ENCODE measurements at places on chromosomes 6 and 20.

DNA sequence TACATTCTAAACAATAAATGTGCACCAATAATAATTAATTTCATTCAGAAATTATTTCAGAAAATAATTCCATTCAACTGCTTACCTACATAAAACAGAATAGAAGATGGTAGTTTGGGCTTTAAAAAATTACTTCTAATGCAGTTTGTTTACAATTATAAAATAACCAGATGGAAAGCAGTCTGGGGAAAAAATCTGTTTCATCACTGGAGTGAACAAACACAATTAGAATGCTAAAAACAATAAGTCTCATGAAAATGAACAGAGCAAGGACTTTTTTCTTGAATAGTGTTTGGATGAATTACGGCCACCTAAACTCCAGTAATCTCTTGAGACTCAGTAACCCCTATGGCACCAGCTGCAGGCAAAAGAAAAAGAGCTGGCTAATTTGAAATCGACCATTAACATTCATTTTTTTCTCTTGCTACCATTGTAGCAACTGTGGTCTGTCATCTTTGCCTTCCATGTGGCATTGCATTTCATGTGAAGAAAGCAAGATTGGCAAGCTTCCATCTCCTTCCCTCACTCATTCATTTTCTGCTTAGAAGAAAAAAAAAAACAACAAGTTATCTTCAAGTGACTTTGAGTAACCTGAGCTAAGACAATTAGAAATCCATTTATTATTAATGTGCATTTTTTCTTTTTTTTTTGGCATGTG lies 88.4 kb upstream of the CEP85L start:
- no peak for DNase-seq

DNA sequence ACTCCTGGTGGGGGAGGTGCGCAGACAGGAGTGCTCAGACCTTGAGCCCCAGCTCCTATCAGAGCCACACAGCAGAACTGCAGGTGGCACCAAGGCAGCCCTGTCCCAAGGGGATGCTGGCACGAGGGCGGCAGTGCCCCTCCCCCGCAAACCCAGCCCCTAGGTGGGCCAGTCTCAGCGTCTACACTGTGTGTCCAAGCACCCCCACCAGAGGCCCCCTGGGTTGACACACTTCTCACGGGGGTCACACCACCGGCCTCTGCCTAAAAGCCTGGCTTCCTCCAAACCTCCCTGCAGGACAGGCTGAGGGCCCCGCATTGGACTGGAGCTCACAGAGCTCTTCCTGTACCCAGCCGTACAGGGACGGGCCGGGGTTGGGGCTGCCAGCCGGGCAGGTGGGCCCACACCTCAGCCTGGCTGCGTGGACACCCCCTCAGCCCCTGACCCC lies 8.1 kb downstream of the SLC2A4RG start:
- no peak for DNase-seq

- no peak for DNase-seq
Observed at GRCh38 chr20:58235010-58235409, 6.6 kb upstream of the ANKRD60 start.

DNA sequence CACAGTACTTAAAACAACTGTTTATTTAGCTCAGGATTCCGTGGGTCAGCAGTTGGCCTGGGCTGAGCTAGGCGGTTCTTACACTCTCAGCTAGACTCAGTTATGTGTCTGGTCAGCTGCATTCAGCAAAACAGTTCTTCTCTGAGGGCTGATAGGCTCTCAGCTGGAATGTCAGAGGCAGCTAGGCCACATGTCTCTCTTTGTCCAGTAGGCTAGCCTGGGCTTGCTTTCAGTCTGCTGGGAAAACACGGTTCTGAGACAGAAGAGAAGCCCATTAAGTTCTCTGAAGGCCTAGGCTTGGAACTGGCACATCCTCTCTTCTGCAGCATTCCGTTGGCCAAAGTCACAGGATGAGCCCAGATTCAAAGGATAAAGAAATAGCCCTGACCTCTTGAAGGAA lies 65.6 kb downstream of the TULP4 start:
- no peak for DNase-seq

DNA sequence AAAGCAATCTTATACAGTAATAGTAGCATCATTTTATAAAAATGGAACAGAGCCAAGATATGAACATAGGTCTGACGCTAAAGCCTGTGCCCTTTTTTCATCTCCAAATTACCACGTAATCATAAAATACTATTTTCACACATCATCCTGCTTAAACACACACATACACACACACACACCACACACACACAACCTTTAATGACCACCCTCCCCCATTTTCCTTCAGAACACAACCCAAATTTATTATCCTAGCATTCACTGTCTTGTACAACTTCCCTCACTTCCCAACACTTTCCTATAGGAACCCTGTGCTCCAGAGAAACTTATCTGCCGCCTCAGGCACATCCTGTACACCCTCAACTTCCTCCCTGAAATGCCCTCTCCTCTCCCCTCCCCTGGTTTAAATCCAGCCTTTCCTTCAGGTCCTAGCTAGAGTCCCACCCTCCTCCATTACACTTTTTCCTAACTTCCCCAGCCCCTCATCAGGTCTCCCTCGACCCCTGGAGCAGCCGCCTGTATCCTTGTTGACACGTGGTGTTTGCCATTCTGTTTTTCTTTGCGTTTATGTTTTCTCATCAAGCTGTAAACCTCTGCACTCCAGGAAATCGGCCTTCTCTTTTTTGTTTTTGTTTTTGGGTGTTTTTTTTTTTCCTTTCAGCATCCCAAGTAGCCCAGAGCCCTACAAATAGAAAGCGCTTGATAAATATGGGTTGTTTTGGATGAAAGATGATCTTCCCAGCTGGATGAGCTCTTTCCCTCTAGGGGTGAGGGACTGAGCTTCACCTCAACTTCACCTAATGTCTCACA lies 968 bp upstream of the MMP24 start:
- DNase-seq: no peak

- DNase-seq: no peak
Observed at GRCh38 chr6:54071821-54072340, 39.4 kb upstream of the MLIP start.

- DNase-seq: no peak
Observed at GRCh38 chr6:154619146-154619545, 108.7 kb upstream of the CNKSR3 start.

DNA sequence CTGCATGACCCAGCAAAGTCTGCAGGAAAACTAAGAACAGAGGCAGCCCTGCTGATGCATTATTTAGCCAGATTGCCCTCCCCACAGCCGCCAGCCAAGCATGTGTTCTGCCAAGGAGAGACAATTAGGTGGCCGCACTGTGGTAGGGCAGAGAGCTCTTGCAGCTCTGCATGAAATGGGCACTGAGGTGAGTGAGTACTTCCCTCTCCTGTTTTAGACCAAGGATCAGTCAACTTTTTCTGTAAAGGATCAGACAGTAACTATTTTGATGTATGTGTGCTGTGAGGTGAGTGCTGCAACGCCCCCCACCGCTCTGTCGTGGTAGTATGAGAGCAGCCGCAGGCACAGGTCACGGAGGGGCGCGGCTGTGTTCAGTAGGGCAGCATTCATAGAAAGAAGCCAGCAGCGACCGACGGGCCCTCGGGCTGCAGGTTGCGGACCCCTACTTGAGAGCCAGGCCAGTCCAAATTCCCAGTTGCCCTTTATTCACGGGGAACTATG lies 23.8 kb upstream of the FAM50B start:
- no peak for DNase-seq

DNA sequence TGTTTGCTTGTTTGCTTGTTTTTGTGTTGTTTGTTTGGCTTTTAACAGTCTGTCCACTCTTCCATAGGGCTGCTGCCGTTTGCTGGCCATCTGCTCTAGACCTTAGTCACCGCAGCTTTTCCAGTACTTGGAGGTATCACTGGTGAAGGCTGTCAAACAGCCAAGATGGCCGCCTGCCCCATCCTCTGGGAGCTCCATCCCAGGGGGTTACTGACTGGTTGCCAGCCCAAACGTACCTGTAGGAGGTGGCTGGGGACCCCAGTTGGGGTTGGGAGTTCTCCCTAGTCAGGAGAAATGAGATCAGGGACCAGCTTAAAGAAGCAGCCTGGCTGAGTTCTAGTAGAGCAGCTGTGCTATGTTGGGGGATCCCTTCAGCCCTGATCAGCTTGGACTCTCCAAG lies 418.4 kb downstream of the KHDRBS2 start:
- DNase-seq: no peak

DNA sequence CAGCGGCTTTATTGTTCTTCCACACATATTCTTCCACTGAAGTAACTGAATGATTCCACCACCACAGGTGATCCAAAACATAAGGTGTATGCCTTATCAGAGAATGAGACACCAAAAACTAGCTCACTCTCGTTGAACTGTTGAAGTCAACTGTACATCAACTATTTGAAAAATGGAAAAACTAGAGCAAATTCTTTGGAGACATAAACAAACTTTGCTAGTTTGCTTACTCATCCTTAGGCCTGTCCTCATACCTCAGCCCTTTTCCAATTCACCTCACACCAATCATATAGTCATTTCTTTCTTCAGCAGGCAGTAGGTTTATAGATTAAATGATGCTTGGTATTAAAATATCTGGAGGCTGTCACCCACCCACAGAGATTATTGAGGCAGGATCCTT lies 77.1 kb upstream of the RNF217 start:
- DNase-seq: no peak

DNA sequence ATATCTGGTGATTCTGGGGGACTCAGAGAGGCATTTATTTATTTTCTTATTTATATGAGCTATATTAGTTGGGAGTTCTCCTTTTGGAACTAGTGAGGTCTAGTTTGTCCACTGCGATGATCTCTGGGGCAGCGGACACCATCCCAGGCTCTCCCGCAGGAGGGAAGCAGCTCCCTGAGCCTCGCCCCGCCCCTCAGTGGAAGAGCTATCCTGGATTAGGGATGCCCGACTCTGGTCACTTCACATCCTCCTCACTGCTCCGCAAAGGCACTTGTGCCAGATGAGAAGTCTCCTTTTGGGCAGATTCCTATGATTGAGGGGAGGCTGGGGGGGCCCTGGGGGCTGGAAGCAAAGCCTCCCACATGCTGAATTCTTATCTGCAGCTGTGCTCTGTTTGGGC lies 3.6 kb upstream of the MAS1 start:
- no peak for DNase-seq

DNA sequence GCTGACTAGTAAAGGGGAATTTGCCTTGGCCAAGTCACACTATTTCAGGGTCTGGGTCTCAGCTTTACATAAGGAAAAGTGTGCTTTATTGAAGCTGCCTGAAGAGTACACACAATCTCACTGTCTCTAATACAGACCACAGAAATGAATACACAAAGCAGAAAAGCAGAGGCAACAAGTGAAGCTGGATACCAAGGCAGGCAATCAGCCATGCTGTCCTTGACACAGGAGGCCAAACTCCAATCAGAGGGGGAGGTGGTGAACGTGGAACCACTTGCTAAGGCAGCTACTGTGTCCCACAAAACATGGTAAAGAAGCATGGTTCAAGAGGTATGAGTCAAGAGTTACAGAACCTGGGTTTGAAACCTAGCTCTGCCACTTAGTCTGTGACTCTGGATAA lies 21.8 kb upstream of the CCND3 start:
- DNase-seq: no peak

DNA sequence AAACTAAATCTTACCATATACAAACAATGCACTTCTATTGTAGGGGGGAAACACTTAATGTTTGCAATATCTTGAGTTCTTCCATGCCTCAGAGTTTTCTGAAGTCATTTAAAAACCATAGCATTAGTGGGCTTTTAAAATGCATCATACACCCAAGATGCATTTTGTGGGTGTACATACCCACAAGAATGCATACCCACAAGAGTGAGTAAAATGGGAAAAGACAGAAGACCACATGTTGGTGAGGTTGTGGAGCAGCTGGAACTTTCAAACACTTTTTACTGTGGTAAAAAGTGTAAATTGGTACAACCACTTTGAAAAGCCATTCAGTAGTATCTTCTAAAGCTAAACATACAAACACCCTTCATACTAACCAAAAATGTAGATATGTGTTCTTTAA lies 57.5 kb downstream of the CYB5R4 start:
- no peak for DNase-seq

- no peak for DNase-seq
Observed at GRCh38 chr6:80259118-80259517, 152.6 kb downstream of the BCKDHB start.

DNA sequence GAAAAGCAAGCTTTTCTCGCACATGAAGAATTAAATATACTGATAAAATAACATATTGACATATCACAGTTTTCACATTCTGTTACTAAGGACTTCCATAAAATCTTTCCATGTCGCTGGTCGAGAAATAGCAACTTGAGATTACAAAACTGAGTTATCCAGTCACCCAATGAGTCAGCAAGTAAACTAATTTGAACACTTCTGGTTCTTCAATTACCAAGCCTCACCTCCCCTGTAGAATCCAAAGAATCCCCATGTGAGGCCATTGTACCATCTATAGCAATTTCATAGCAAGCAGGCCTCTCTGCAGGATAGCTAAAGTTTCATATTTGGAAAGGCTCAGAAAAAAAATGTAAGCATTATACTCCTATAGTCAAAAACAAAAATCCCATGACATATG lies 87.3 kb downstream of the PKHD1 start:
- no peak for DNase-seq

DNA sequence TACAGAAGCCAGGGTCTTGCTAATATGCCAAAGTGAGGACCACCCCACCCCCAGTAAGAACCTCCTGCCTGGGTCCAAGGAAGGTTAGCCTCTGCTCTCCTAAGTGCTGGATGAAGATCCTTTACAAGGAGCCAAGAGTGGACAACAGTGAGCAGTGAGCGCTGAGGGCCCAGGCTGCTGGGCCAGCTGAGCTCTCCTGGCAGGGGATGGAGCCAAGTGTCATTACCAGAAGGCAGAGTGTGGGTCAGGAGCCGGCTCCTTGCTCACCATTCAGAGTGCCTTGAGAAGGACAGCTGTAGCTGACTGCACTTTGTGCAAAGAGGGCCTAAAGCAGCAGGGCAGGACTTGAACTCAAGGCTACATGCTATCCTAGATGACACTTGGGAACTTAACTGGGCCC lies 16.9 kb downstream of the MAFB start:
- DNase-seq: no peak

DNA sequence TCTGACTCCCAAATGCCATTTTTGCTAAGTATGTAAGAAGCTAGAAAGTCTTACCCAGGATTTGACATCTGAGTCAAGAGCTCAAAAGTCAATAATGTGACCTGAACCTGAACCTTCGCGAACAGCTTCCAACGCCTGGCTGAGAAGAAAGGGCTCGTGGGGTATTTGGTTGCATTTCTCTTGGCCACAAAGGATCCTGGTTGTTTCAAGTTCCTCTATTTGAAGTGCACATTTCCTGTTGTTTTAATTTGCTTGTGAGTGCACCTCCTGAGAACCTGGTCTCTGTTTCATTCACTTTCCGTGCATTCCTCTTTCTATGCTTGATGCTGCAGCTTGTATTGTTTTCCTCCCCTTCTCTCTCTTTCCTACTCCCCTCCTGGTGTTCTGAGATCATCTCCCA lies 212.5 kb downstream of the FOXA2 start:
- DNase-seq: no peak

DNA sequence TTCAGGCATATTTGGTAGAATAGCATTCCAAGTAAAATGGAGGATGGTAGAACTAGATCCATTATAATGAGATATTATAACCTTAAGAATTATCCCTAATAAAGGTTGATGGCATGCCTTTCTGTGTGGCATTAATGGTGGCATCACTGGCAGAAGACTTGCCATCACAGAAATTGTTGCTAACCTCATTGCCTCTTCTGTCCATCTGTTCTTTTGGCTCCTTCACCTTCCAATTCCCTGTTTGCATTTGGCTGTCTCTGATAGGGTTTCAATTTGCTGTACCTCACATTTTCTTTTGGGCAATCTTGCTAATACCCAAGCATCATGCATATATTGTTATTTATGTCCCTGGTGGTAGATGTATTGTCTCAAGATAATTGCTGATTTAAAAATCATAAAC lies 98.9 kb downstream of the SMPDL3A start:
- DNase-seq: no peak

Measured in NCI-H2081 treated with DMSO at 0.1 percent for 48 hours (cell line).